ENCODE measurements at places on chromosomes 3 and 15.
A peak's percentile ranks its signal among the peaks of the same experiment; 100 is the strongest.

DNA sequence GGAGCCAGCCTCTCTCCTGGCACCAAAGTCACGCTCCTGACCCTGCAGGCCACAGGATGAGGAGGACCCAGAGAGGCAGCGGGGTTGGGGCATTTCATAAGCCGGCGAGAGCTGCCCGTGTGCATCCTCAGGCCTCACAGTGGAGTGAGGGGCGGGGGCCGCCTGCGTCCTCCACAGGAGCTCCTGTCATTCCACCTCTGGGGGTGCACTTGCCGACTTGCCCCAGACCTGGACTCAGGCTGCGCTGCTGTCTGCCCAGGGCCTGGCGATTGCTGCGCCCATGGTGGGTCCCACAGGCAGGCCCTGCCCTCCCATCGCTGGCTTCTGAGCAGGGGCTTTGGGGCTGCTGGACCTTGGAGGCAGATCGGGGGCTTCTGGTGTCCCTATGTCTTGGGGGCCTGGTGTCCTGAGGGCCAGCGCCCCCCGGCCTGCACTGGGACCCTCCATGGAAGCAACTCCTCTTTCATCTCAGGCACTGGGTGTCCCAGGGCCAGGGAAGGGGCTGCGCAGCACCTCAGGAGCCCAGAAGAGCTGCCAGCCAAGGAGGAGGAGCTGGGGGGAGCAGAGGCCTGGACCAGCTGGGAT, 184.0 kb downstream of the GOLGA6L6 start:
- DNase-seq: no peak

- DNase-seq: no peak
Observed at GRCh38 chr3:171351676-171352075, 108.5 kb downstream of the TNIK start.

DNA sequence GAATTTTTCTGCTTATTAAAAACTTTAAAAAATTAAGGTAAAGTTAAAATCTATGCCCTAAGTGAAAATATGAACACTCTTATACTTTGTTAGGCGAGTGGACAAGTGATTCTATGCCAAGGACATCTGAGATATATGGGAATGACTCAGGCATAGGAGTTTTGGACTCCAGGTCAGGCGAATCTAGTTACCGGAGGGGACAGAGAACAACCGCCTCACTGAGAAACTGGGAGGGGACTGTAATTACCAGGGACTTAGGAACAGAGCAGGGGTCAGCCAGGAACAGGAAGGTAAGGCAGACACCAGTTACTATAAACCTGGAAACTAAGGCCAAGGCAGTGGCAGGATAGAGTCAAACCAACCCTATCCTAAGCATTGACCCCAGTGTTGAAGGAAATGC, 16.8 kb upstream of the ATP1B3 start:
- DNase-seq: no peak

- no peak for DNase-seq
Observed at GRCh38 chr3:115651599-115651998, 28.3 kb downstream of the GAP43 start.

GRCh38 chr3:79358327-79358726, 409.5 kb downstream of the ROBO1 start:
- no peak for DNase-seq

DNA sequence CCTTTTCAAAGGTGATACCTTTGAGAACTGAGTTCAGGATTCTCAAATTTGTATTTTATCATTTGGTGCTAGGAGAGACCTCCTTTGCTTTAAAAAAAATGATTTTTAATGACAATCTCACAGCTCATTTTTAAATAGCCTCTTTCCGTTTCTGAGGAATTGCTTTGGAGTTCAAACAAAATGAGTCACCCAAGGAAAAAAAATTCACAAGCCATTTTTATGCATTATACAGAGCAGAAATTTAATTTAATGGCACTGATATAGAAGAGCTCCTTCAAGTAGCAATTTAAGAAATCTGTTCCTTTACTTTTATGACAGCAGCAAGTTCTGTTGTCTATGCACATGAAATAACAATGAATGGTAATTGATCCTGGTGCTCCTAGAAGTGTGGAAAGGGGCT, 337.9 kb upstream of the KCNMB2 start:
- DNase-seq: no peak

DNA sequence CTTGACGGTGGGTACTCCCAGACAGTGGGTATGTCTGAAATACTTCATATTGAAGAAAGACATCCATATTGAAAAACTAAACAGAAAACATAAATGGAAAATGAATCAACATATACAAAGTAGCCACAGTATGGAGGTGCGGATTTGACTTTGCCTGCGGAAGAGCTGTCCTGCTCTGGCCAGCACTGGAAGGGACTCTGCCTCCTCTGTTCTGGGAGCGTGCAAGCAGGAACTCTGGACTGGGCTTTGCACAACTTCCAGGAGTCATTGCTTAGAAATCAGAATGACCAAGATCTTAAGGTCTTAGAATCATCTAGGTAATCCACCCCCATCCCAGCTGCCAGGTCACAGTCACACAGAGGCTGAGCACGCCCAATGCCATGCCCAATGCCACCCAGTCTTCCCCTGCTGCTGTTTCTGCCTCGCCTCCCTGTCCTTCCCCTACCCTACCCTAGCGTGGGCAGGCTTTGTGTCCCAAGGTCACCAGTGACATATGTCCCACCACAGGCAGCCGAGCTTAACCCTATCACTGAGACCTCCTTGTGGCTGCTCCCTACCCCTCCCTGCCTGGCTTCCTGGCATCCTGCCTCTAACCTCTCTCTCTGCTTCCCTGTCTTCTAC, 36.3 kb downstream of the CDC25A start:
- no peak for DNase-seq

DNA sequence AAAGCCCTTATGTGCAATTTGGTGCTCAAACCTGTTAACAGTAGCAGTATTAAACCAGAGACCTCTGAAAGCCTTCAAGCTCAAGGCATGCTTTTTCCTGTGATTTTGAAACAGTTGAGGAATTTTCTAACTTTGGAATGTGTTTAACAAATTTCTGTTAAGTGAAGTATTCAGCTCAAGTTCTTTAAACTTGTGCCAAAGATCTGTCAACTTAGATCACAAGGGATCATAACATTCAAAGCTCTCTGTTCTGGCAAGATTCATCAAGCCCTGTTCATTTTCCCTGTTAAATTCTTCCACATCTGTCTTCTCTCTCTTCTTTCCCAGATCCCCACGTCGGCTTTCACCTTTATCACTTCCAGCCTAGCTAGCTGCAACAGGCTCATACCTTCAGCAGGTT, 28.8 kb upstream of the RYK start:
- no peak for DNase-seq

DNA sequence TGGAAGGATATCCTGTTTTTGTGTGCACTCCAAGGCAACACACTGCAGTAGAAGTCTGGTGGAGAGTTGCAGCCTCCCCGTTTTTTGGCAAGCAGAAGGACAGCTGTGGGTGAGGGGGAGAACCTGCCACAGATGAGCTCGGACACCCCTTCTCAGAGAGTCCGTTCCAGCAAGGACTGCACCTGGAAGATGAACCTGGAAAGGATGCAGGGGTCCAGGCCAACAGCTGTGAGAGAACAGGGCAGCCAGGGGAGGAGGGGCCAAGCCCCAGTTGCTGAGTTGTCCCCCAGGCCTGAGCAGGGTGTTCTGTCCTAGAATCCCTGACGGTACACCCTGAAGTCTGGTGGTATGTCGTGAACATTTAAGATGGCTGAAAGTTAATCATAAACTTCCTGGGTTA, 30.2 kb downstream of the ZXDC start:
- no peak for DNase-seq

DNA sequence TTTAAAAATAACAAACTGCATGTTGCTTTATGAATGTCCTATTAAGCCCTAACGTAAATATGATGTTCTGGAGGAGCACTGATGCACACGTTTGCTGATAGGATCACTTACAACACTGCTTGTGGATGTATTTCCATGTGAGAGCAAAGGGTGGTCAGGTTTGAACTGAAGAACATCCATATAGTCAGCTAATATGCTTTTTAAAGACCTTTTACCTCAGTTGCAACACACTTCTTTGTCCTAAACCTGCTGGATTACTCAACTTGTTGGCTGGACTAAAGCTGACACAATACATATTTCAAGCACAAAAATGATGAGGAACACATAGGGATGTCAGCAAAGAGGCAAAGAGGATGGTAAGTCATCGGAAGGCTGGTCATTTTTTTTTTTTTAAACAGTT, 186.6 kb downstream of the TIGIT start:
- no peak for DNase-seq

DNA sequence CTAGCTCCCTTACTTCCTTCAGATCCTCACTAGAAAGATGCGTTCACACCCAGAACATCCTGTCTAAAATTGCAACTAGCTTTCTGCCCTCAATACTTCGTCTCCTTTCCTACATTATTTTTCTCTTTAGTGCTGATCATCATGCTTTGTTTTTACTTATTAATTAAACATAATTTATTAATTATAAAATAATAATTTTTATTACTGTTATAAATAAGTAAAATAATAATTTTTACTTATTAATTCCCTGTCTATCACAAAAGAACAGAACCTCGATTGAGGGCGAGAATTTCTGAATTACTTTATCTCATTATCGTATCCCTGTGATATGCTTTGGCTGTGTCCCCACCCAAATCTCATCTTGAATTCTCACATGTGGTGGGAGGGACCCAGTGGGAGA, 41.3 kb downstream of the GOLIM4 start:
- no peak for DNase-seq

- DNase-seq: peak; percentile 98
Observed at GRCh38 chr3:119498186-119499011, at the start of gene TIMMDC1. TIMMDC1 (plus strand) TSS chr3:119498547; CDS start chr3:119498734, 187 bp downstream.

DNA sequence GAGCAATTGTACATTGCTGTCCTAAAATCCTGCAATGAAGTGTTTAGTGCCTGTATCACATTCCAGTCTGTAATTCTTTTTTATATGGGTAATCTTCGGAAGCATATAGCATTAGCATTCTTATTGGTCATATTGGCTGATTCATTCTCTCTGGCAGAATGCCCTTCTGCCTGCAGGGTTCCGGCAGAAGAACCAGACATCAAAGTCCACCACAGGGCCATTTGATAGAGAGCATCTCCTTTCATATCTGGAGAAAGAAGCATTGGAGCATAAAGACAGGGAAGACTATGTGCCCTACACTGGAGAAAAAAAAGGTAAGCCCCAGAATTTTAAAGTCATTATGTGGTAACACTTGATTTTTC, 39.6 kb downstream of the TMOD3 start:
- DNase-seq: no peak

- no peak for DNase-seq
Observed at GRCh38 chr3:172625404-172625803, 85.5 kb downstream of the NCEH1 start.

- DNase-seq: no peak
Observed at GRCh38 chr15:69612112-69612511, 159.5 kb downstream of the RPLP1 start.

- no peak for DNase-seq
Observed at GRCh38 chr3:117734496-117734895, 1024.9 kb downstream of the TUSC7 start.

DNA sequence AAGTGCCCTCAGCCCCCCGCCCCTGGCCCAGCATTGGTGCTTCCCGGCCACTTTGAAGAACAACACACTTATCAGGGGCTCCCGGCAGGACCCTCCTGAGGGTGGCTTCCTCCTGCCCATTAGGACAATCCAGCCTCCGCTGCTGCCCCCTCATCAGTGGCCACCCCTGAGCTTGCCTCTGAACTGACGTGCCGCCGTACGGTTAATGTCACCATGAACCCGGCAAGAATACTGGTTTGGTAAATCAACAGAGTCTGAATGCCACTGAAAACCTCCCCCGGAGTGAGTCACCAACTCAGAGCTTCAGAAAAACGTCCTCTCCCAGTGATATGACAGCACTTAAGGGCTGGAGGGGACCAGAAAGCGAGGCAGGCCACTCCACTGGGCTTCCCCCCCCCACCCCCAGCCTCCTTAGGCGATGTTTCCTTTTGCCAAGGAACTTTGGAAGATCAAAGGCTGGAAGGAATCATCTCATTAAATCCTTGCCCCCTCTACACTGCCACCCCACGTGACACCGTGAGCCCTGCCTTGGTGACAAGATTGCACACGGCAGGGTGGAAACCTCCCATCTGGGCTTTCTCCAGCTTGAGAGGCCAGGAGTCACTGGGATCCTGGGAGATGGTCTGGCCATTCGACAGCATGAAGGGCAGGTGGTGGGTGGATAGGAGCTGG, 142.1 kb downstream of the NUP210 start:
- no peak for DNase-seq

DNA sequence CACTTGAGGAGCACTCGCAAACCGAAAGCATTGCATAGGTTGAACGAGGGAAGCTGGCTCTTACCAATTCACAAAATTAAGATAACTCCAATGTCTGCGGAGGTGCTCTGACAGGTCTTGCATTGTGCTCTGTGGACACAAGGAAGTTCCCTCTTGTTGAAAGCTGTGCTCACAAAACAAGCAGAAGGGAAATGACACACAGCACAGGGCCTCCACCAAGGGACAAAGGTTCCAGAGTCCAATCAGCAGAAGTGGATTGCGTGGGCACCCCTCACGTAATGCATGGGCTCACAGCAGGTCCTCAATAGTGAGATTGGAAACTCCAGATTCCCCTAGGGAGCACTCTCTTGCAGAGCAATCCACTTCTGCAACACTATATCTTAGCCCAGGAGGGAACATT, 89.9 kb downstream of the ATP10A start:
- no peak for DNase-seq

- no peak for DNase-seq
Observed at GRCh38 chr15:59396679-59397078, 24.0 kb upstream of the MYO1E start.

DNA sequence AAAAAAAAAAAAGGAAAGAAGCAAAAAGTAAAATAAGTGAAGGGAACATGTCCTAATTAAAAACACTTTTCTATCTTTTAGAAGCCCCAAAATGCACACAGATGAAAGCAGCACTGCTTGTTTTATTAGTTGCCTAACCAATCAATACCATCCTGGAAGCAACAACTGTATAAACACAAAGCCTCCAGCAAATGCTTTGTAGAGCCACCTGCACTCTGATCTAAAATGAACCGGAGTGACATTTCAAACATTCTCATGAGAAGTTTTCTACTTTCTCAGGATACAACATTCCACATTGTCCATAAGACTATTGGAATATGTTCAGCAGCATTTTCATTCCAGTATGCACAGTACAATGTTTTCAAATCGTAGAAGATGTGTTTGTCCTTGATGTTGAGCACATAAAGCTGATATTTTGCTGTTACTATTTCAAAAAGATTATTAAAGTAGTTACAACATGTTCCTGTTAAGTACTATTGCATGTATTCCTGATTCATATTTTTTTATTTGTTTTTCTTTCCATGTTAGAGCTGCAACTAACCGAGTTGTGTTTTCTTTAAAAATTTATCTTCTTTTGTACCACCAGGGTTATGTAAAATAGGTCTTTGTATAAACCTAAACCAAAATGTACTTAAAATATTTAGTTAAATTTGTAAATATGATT, 50.3 kb upstream of the PLSCR5 start:
- no peak for DNase-seq

All from stimulated activated naive B cell treated with anti-CD40 and anti-IgM and Interleukin-4, amounts not matched to agents 10 μg/mL and 1 μg/mL and 100 μg/mL, for 72 hours (primary cell).